ENCODE measurements at places on chromosomes 12 and 14. TPM values are rescaled to one million over a fixed set of nuclear protein-coding genes. Genes with fewer than 3 reads are reported as not detected.

The SLCO1B1 gene
- total RNA-seq: 0.17 TPM

- H3K27ac ChIP-seq: no peak overlapping the region
- no peaks in the 10 kb centered on the region for H3K36me3 ChIP-seq
- H3K4me3 ChIP-seq: no peak overlapping the region
These were observed 4.4 kb downstream of the TMEM179 start for GRCh38 chr14:104600141-104600643.

DNA sequence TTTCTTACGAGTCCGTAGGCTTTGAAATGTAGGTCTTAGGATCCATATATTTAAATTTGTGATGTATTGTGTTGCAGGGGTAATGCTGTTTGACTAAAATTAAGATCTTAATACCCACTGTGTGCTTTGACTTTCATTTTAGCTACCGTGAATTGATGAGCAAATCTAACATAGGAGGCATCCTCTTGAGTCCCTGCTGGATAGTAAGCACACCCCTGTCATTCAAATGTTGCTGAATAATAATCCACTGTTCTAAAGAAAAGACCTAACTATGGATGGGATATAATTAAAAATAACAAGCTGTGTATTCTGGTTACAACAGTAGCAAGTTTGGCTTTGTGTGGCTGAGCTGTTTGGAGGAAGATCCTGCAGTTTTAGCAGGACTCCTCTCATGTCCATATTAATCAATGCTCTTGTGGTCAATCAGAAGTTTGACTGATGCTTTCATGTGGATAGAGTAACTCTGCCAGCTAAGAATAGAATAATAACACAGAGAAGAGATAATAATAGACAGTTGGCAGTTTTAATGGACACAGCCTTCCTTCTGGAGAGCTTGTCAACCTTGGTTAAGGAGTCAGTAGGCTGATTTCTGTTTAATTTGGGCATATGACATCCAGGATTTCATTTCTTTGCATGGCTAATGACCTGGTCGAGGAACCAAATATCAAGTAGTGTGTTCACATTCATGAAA lies 148.1 kb upstream of the MIS18BP1 start:
- no peaks in the 10 kb centered on the region for H3K4me1 ChIP-seq
- no peaks in the 10 kb centered on the region for H3K27me3 ChIP-seq
- no peak for DNase-seq
- no peak overlapping the region for H3K4me3 ChIP-seq
- H3K27ac ChIP-seq: no peak overlapping the region

DNA sequence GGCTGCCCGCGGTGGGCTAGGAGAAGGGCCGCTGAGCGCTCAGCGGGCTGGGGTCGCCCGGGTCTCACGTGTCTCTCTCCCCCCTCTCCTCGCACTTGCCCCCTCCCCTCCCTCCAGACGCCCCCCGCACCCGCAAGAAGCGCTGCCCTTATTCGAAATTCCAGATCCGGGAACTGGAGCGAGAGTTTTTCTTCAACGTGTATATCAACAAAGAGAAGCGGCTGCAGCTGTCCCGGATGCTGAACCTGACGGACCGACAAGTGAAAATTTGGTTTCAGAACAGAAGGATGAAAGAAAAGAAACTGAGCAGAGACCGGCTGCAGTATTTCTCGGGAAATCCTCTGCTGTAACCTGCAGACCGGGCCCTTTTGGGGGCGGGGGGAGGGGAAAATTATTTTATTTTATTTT lies 314 bp upstream of the HOTAIR start:
- H3K4me1 ChIP-seq: no peaks in the 10 kb centered on the region
- DNase-seq: no peak
- H3K27ac ChIP-seq: no peak overlapping the region
- H3K36me3 ChIP-seq: no peaks in the 10 kb centered on the region
- H3K4me3 ChIP-seq: no peak overlapping the region
- peaks cover 93% of the 10 kb centered on the region for H3K27me3 ChIP-seq

The MYO1H gene
- total RNA-seq: 0.51 TPM

DNA sequence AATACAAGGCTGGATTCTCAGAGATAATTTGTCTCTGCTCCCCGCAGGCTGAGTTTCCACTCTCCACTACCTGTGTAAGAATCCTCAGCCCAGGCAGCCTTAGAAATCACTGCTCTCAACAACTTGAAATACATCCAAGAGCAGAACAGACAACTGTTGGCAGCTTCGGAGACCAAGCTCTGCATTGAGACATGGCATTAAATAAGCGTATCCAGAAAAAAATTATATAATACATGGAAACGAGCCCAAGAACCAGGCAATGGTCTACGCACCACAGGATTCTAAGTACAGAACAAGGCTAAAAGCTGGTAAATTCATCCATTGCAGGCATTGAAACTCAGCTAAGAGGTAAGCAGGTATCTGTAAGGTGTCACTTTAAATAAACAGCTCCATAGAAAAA lies 165.5 kb upstream of the DIO3 start:
- H3K36me3 ChIP-seq: no peaks in the 10 kb centered on the region
- H3K4me1 ChIP-seq: peaks cover 5% of the 10 kb centered on the region
- no peak overlapping the region for H3K27ac ChIP-seq
- H3K27me3 ChIP-seq: peaks cover 7% of the 10 kb centered on the region
- no peak for DNase-seq

GRCh38 chr12:111556676-111557075 lies 42.4 kb downstream of the ATXN2 start:
- H3K4me3 ChIP-seq: no peak overlapping the region
- peaks cover 7% of the 10 kb centered on the region for H3K36me3 ChIP-seq
- DNase-seq: no peak
- H3K4me1 ChIP-seq: peaks cover 3% of the 10 kb centered on the region

The HSPB8 gene
- 38.7 TPM for total RNA-seq

The DDX55 gene
- total RNA-seq: 33.5 TPM

The RASSF9 gene
- total RNA-seq: 4.0 TPM

The GPR162 gene
- 5.5 TPM for total RNA-seq

The POTEM gene
- total RNA-seq: not detected

DNA sequence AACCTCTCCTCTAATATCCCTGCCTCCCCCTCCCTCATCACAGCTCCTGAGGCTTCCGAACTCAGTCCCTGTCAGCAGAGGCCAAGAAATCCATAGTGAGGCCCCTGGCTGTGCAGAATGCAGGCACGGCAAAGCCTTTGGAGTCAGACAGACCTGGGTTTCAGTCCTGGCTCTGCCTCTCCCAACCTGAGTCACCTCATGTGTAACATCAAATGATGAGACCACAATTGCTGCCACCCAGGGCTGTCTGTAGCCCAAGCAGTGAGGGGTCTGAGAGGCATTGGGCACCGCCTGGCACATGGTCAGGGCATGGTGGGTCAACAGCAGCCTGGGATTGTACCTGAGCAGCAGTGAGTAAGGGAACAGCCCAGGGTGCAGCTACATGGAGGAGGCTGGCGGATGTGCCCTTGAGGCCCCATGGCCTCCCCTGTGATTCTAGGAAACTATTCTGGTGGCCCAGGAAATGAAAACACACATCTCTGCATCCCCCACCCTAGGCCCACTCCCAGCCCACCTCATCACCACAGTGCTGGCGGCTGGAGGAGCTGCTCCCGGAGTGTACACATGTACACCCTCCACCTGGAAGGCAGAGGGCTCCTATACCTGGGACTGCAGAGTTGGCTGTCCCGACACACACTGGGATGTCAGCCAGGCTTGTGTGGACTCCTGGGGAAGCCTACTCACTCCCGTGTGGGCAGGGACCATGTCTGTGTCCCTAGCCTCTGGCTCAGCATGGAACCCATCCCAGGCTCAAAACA lies 7.7 kb downstream of the ANKRD33 start:
- no peak overlapping the region for H3K27ac ChIP-seq
- H3K4me3 ChIP-seq: no peak overlapping the region
- no peak for DNase-seq
- H3K27me3 ChIP-seq: peaks cover 14% of the 10 kb centered on the region
- peaks cover 7% of the 10 kb centered on the region for H3K4me1 ChIP-seq

The PLA2G1B gene
- total RNA-seq: not detected

- no peak overlapping the region for H3K27ac ChIP-seq
- H3K36me3 ChIP-seq: peaks cover 7% of the 10 kb centered on the region
- H3K4me3 ChIP-seq: no peak overlapping the region
- no peaks in the 10 kb centered on the region for H3K27me3 ChIP-seq
These were observed 331.7 kb downstream of the TMEM121 start for GRCh38 chr14:105857826-105858675.

The ERBB3 gene
- 221 TPM for total RNA-seq

DNA sequence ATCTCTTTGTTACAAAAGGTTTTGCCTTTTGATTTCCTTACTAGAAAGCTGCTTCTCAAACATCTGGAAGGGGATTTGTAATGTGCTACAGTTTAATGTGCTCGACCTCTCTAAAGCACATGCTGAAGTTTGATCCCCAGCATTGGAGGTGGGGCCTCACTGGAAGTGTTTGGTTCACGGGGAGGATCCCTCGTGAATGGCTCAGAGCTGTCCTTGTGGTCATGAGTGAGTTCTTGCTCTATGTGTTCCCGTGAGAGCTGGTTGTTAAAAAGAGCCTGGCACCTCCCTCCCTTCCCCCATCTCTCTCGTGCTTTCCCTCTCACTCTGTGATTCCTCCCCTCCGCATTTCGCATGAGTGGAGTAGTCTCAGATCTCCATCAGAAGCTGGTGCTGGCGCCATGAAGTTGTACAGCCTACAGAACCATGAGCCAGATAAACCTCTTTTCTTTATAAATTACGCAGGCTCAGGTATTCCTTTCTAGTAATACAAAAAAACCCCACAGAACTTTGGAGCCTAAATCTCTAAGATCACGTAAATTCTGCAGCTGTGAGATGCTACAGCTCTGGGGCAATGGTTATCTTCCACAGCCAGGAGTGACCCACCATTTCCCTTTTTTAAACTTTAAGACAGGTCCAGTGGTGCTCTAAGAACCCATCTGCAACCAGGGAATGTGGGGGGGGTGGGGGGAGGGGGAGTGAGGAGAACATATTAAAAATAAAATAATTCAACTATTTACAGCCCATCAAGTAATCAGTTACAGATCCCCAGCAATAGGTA lies 214.4 kb downstream of the FOXN3 start:
- peaks cover 2% of the 10 kb centered on the region for H3K4me1 ChIP-seq
- H3K27me3 ChIP-seq: peaks cover 4% of the 10 kb centered on the region
- H3K27ac ChIP-seq: no peak overlapping the region
- peaks cover 5% of the 10 kb centered on the region for H3K36me3 ChIP-seq

The NGB gene
- total RNA-seq: not detected

DNA sequence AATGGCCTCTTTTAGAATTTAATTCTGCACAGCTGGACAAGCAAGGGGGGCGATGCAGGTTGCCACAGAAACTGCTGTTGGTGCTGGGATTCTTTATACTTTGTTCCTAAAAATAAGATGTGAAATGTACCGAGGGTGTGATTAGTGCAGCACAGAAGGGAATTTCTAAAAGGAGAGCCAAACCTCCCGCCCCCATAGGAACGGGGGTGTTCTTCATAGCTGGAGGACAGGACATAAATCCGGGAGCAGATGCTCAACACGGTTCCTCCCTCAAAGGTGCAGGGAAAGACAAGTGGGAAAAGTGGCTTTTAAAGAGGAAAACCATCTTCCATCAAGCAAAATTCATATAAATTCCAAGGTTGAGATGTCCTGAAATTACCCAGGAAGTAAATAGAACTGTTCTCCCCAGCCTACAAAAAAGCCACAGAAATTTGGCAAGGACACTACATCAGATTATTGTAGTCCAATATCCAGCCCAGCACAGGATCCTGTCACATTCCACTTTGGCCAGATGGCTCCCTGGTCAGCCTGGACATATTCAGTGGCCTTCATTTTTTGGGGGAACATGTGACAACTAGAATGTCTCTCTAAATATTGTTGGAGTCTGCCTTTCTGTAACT lies 51.4 kb upstream of the TMX1 start:
- no peaks in the 10 kb centered on the region for H3K4me1 ChIP-seq
- H3K27me3 ChIP-seq: no peaks in the 10 kb centered on the region
- H3K27ac ChIP-seq: no peak overlapping the region
- DNase-seq: no peak
- H3K36me3 ChIP-seq: no peaks in the 10 kb centered on the region

The HPD gene
- total RNA-seq: not detected

- no peak overlapping the region for H3K27ac ChIP-seq
- no peak overlapping the region for H3K4me3 ChIP-seq
- H3K27me3 ChIP-seq: no peaks in the 10 kb centered on the region
These were observed 19.4 kb downstream of the ALDH6A1 start for GRCh38 chr14:74064883-74065282.

The PRKAG1 gene
- 59.4 TPM for total RNA-seq

DNA sequence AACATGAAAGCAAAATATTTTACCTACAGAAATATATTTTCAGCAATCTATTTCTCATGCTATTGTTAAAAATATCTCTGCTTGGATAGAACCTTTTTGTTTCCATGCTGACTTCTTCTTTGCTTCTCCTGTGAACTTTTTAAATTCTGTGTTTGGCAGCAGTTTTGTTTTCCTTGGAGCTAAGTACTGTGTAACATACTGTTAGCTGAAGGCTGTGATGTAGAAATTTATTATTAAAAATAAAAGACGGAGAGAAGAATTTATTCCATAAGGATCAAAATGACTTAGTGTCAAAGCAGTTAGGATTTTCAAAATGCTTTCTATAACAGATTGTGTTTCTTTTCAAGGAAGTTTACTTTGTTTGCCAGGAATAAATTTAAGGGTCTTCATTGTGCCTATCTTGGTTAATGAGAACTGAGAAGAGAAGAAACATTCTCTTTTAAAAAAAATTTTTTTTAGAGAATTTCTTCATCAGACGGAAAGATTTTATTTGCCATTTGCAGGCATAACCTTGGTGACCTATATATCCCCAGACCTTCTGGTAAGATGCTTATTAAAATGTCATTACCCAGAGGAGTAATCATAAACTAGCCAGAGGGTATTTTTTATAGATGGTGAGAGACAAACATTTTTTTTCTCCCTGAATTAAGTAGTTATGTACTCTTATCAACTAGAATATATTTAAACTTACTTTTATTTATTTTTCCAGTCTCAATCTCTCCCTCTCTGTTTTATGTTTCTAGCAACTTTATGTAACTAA lies 147.1 kb upstream of the SLCO1C1 start:
- H3K27ac ChIP-seq: no peak overlapping the region
- peaks cover 11% of the 10 kb centered on the region for H3K4me1 ChIP-seq
- H3K4me3 ChIP-seq: no peak overlapping the region

DNA sequence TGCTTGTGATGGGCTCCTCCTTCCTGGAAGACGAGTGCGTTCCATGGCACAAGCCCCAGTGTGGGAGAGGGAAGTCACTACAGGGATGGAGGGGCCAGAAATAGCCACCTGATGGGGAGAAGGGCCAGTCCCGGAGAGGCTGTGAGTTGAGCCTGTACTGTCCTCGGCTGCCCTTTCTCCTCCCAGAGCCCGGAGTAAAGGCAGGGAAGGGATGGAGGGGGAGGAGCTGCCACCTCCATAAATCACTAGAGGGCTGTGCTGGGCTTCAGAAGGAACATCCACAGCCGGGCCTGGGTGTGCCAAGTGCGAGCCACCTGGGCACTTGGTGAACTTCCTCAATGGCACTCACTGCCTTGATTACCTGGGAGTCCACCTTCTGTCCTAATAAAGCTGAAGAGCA lies 110.1 kb downstream of the RBM19 start:
- no peak for DNase-seq
- no peak overlapping the region for H3K4me3 ChIP-seq
- no peak overlapping the region for H3K27ac ChIP-seq
- peaks cover 6% of the 10 kb centered on the region for H3K4me1 ChIP-seq
- H3K36me3 ChIP-seq: peaks cover 1% of the 10 kb centered on the region

The CPNE6 gene
- total RNA-seq: not detected

- no peak overlapping the region for H3K4me3 ChIP-seq
- H3K27me3 ChIP-seq: no peaks in the 10 kb centered on the region
- no peaks in the 10 kb centered on the region for H3K36me3 ChIP-seq
- H3K27ac ChIP-seq: no peak overlapping the region
- H3K4me1 ChIP-seq: peaks cover 2% of the 10 kb centered on the region
These were observed 142.0 kb upstream of the FSCB start for GRCh38 chr14:44649061-44649460.

The ACRBP gene
- 5.0 TPM for total RNA-seq

- DNase-seq: no peak
- H3K27me3 ChIP-seq: no peaks in the 10 kb centered on the region
- H3K4me1 ChIP-seq: no peaks in the 10 kb centered on the region
These were observed 159.3 kb downstream of the DACT1 start for GRCh38 chr14:58797010-58797429.

The NUP37 gene
- total RNA-seq: 28.7 TPM
